ENCODE measurements at places on chromosomes 1 and 21. TPM values are rescaled to one million over a fixed set of nuclear protein-coding genes. Genes with fewer than 3 reads are reported as not detected.

DNA sequence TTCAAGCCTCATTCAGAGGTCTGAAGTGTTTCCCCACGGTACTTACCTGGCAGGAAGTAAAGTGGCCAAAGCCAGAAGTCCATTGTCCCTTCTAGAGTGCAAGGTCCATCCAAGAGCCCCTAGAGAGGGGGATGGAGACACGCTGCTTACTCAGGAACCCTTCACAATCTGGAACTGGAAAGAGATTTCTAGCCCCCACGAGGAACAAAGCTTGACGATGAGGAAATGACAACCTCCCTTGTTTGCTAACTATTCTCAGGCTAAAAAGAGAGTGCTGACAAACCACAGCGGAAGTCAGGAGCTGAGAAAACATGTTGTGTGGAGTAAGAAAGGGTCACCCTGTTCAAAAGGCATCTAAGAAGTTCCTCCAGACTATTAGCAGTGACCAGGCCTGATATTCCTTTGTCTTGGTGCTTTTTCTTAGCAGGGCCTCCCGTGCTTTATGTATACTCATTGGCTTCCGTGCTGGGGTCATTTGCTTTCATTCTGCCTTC, at the start of gene FCMR:
Gene FCMR (minus strand): TSS at position 170 of the 494 bp plus-strand sequence. CDS start 87 bp downstream, at position 83.
- DNase-seq, result no peak

DNA sequence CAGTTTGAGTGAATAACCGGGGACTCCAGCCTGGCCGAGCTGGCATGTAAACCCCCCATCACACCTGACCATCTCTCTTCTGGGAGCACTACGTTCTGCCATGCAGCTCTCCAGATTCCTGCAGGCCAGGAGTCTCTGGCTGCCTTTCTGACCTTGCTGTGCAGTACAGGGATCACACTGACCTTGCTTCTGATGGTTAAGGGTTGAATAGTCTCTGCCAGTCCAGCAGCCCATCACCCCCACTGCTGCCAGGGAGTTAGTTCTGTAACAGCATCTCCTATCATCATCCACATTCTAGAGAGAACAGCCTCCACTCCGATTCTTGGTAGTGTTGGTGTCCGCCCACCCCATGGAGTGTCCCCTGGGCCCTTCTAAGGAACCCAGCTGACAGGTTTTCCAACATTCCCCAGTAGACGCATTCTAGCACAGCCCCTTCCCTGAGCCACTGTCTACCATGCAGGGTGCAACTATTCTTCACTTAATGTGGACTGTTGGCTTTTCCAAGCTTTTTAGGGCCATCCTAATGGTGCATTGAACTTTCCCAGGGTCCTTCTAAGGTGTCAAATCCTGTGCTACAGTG, 109.8 kb downstream of the RIPK4 start:
- DNase-seq, result no peak

Gene CFAP141
- total RNA-seq, result not detected

Gene HSPB7
- not detected for total RNA-seq

Gene LIPI
- not detected for total RNA-seq

All from Daoy (cell line).